ENCODE measurements at places on chromosomes 3 and 15.

- no peak for DNase-seq
These were observed 22.2 kb downstream of the FAM98B start for GRCh38 chr15:38476120-38476519.

- DNase-seq = no peak
These were observed 46.0 kb upstream of the SLC6A1 start for GRCh38 chr3:10946526-10946925.

- peak; percentile 58 for DNase-seq
These were observed 21.5 kb downstream of the AGTR1 start for GRCh38 chr3:148718982-148719862.

DNA sequence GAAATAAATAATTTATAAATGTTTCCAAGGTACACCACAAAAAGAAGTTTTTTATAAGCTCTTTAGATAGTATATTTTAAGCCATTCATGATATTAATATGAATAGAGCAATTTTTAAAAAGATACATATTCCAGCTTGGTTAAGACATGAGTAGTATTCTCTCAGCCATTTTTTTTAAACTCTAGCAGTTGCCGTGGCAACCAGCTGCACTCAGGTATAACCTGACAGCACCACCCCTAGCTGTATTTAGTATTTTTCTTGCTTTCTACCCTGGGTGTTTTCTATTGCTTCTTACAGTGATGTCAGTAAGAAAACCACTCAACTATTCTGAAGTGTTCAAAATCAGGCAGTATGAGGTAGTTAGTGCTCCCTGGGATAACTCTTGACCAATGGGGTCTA, 496.3 kb upstream of the CNTN3 start:
- DNase-seq = no peak

DNA sequence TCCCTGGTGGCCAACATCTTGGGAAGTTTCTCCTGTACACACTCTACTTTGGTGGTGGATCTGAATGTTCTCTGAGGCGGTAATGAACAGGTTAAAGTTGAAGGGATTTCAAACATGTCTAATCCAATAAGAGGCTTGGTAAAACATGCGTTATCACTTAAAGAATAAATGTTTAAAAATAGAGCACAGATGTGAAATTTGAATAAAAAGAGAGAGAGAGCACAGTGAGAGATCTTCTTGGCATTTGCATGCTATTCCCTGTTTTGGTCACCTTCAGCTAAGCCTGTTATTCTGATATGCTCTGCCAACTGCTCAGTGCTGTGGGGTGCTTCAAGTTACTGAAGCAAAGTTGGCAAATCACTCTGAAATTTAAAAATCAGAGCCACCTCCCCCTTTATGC, 237.7 kb upstream of the WNT5A start:
- DNase-seq = no peak

DNA sequence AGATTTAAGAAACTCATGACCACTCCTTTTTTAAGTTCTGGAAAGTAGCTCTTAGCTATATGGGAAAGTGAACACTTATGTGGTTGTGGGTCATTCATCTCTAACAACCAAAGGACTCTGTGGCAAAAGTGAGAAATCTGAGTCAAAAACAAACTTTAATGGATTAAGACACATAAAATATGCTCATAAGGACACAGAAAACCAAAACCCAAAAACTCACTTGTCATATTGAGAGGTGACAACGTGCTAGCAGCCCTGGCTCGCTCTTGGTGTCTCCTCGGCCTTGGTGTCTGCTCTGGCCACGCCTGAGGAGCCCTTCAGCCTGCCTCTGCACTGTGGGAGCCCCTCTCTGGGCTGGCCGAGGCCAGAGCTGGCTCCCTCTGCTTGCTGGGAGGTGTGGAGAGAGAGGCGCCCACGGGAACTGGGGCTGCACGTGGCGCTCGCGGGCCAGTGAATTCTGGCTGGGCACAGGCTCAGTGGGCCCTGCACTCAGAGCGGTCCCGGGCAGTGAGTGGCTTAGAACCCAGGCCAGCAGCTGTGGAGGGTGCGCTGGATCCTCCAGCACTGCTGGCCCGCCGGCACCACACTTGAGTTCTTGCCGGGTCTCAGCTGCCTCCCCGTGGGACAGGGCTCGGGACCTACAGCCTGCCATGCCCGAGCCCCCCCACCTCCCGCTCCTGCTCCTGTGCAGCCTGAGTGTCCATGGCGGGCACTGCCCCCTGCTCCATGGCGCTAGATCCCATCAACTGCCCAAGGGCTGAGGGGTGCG, 30.3 kb upstream of the SKIL start:
- no peak for DNase-seq

All from cardiac fibroblast (primary cell).